Activated T-cell treated with anti-CD3 and anti-CD28 coated beads, Interleukin-2, amount 50 U/mL, for 48 hours (primary cell): ENCODE measurements at places on chromosomes 7 and 10.

DNA sequence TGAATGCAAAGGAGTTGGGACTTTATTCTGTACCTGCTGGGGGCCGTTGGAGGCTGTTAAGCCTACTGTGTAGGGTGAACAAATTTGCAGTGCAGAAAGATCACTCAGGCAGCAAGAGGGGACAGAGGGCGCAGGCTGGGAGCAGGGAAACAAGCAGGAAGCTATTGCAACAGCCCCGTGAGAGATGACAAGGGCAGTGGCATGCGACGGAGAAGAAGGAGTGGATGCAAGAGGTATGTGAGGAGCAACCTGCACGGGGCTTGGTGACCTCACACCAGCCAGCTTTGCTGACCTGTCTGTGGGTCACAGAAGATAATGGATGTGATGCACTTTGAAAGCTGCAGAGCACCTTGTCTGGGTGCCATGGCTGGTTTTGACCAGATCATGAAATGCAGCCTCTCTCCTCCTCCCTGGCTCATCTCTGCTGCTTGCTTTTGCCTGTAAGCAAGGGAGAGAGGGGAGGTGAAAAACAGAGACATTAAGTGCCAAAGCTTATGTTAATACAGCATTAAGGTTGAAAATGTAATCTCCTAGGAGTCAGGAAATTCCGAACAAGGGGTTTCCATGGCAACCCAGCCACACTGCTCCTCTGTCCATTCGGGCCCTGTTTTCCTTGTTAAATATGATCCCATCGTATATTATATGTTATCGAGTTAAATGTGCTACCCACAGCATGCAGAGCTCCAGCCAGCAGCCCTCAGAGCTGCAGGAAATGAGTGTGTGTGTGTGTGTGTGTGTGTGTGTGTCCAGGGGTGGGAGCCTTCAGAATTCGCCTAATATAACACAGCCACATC lies 314.3 kb upstream of the ZMIZ1 start:
- no peak for DNase-seq

- DNase-seq, result peak; percentile 36
These were observed 29.7 kb downstream of the STN1 start for GRCh38 chr10:103888113-103888841.

- no peak for DNase-seq
These were observed 516.1 kb upstream of the MGMT start for GRCh38 chr10:128950916-128951275.

DNA sequence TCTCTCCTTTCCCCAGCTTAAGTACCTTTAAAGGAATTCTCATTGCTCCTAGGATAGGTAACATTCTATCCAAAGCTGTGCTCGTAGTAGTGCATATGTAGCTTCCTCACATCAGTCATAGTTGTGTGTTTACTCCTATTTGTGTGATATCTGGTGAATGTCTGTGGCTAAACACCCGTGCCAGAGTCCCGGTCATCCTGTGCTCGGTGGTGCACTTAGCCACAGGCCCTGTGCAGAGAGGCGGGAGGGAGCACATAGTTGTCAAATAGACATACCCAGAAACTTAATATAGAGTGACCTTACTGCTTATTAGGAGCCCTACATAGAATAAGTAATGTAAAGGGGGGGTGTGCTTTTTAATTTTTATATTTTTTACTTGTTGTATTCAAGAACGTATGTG lies 76.6 kb downstream of the RBM33 start:
- DNase-seq, result no peak

GRCh38 chr7:101650579-101651081 lies 21.5 kb upstream of the MYL10 start:
- no peak for DNase-seq

GRCh38 chr7:111266613-111267012 lies 175.7 kb downstream of the LRRN3 start:
- no peak for DNase-seq

- no peak for DNase-seq
These were observed 34.3 kb downstream of the FAM204A start for GRCh38 chr10:118307859-118308258.

DNA sequence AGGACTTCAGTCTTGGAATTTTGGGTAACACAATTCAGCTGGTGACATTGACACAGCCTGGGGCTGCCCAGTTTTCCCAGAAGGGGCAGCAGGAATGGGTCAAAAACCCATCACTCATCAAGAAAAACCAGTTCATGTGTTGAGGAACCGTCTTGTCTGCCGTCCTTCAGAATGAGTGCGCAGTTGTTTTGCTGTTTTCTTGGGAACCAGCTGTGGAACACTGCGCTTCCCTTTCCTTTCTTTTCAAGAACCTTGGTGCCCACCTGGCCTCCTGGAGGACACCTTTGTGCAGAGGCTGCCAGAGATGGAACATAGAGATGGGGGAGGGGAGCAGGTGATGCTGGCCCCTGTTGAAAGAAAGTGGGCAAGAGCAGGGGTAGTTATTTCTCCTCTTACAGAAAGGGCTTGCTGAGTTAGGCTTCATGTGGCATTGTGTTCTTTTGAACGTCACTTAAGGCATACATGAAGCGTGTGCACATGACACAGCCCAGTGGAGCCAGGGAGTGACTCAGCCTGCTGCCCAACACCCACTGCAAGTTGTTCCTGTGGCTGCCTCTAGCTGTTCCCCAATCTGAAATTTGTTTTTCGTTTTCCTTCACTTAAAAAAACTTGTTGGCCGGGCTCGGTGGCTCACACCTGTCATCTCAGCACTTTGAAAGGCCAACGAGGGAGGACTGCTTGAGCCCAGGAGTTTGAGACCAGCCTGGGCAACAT lies 87.4 kb upstream of the TNS3 start:
- no peak for DNase-seq

GRCh38 chr7:115008465-115009114 lies 86.7 kb downstream of the MDFIC start:
- peak; percentile 22 for DNase-seq

- DNase-seq, result no peak
These were observed 15.9 kb upstream of the FAM171A1 start for GRCh38 chr10:15387021-15387420.

- DNase-seq, result no peak
These were observed 563.2 kb downstream of the GALNT17 start for GRCh38 chr7:71695186-71695585.

DNA sequence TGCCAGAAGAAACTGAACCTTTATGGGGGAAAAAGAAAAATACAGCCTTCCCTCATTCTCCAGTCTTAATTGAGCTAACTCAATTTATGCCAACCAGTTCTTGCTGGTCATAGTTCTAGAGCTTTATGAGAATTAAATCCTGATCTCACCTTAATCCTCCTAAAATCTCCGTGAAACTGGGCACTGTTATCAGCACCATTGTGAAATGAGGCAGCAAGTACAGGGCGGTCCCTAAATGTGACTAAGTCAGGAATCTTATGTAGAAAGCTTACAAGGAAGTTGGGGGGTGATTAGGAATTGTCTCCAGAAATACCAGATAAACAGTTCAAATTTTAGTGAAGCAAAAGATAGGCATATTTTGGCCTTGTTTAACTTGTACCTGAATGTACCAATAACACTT lies 10.7 kb upstream of the INSYN2A start:
- no peak for DNase-seq

DNA sequence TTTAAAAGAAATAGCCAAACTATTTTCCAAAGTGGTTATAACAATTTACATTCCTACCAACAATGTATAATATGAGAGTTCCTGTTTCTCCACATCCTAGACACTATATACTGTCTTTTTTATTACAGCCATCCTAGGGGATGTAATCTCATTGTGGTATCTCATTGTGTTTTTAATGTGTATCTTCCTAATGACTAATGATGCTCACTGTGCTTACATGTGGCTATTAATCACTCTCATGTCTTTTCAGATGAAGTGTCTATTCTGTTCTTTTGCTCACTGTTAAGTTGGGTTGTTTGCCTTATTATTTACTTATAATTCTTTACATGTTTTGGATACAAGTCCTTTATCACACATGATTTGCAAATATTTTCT lies 71.8 kb downstream of the ZNF438 start:
- DNase-seq, result no peak

GRCh38 chr10:21989453-21990154 lies 13.9 kb downstream of the DNAJC1 start:
- DNase-seq, result peak; percentile 30

DNA sequence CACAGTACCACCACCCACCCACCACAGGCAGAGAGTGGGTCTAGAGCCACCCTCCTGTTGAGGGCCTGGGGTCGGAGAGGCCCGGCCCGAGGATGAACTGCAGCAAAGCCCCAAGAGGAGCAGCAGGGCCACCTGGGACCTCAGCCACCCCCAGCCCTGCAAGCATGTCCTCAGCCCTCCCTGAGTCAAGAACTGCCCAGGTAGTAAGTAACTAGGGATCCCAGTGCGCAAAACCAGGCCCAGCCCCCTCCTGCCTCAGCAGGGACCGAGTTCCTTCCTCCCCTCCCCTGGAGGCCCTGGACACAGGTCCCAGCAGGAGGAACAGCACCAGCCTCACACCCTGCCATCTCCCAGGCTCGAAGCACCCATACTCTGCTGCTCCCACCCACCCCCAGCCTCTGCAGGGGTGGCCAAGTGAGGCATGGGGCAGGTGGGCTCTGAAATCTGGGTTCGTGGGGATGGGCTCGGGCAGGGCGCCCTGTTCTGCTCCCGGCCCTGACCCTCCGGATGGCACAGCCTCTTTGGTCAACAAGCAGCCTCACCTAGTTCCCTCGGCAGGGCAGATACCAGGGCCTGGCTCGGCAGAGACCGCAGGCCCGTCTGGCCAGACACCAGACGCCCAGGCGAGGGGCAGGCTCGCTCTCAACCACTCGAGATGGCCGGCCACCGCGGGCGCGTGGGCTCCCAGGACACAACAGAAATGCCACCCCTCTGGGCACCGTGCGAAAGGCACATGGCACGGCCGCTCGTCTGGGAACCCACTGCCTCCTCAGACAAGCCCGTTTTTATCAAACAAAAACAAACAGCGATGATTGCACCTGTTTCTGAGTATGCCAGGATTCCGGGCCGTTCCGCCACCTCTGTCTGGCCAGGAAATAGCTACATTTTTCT lies 15.2 kb downstream of the PDGFA start:
- no peak for DNase-seq

DNA sequence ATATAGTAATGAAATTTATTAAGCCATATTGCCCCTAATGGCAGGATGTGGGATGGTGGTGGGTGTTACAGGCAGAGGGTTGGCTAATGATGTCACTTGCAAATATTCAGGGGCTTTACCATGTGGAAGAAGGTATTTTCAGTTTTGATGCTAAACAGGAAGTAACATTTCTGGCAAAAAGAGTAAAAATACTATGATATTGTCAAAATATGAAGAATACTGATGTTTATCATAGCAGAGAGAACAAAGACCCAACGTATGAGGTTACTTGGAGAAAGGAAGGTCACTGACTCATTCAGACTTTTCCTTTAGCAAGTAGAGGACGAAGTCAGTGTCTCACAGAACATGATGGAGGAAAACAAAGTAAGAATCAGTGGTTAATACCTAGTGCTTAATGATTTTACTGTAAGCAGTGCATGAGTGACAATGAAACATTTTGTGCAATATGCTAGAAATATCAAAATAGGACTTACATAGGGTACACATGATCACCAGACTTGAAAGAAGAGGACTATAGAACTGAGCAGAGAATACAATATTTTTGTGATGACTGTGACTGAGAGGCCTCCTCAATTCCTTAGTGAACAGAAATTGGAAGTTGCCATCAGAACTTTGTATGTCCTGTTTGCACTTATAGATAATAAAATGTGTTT lies 89.7 kb upstream of the STEAP4 start:
- DNase-seq, result no peak

- DNase-seq, result no peak
These were observed 355.9 kb downstream of the SFMBT2 start for GRCh38 chr10:7054915-7055314.

GRCh38 chr7:84122582-84123360 lies 71.8 kb downstream of the SEMA3A start:
- no peak for DNase-seq

DNA sequence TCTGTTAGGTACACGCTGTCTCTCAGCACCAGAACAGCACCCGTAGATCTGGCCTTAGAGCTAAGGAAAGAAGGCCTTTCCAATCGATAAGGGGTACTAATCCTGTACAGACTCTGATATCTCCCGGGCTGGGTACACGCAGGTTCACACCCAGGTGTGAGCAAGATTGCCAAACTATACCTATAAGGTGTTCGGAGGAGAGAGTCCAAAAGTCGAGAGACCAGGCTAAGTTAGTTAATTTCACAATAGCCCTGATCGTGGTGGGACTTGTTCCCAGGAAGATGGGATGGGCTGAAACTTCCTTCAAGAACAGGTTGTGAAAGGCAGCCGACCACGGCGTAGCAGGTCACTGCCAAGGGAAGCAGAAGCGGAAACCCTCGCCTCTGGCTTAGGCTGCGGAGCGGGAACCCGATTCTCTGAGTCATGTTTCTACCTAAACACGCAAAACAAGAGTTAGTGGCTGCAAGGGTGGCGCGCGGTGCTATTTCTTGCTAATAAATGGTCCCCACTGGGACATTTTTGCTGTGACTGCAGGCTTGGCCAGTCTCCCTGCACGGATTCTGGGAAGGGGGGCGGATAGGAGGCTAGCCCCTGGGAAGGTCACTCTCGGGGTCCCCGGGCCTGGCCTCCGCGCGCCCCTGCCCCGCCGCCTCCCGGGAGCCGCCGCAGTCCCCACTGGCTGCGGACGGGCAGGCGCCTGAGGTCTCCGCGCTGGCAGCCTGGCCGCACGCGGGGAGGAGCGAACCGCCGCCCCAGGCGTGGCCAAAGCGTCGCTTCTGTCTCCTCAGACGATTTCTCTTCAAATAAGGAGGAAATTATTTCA lies 75.4 kb upstream of the PDSS1 start:
- DNase-seq, result peak; percentile 60

DNA sequence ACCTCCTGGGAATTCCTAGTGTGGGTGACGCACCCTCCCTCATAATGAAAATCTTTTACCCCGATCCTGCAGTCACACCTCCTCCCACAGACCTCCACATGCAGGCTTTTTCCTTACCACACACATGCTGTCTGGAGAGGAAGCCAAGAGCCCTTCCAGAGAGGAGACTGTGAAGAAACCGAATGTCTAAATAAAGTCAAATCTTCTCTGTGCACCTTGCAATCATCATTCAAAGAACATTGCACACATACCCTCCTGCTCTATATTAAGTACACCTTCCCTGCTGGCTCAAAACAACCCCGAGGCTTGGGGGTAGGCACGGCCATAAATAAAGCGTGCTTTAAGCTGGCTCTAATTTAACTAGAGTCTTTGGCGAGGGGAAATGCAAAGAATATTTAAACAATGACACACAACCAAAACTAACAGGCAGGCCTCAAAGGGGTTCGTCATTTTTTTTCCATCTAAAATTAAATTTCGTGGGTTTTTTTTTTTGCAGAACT lies 34.9 kb downstream of the CALML3 start:
- DNase-seq, result no peak

- DNase-seq, result peak; percentile 65
These were observed 13.5 kb downstream of the IKZF1 start for GRCh38 chr7:50317697-50318669.

GRCh38 chr10:29035721-29036120 lies 253.1 kb upstream of the LYZL1 start:
- no peak for DNase-seq

DNA sequence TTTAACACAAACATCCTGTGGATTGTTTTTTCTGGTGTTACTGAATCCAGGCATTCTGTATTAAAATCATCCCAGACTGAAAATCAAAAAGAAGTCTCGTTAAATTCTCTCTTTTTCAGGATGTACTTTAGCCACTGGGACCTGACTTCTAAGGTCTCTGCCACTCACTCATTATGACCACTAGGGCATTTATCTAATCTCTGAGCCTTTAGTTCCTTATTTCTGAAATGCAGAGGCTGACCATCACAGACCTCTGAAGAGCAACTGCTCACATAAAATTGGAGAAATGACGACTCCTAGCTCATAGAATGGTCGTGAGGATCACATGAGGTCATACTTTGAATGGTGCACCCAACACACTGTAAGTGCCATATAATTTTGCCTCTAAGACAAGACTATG lies 63.2 kb downstream of the KCNMA1 start:
- no peak for DNase-seq

- no peak for DNase-seq
These were observed 51.3 kb upstream of the WIPF3 start for GRCh38 chr7:29754874-29755490.
